M059J (cell line): ENCODE measurements at places on chromosomes 3 and 15. TPM values are rescaled to one million over a fixed set of nuclear protein-coding genes. Genes with fewer than 3 reads are reported as not detected.

The CACNA2D3 gene
- total RNA-seq = 0.91 TPM in 2 replicates

- no peak for DNase-seq
These were observed 91.5 kb downstream of the ADAMTS17 start for GRCh38 chr15:100250176-100250800.

- no peak for DNase-seq
These were observed 22.9 kb downstream of the KLF13 start for GRCh38 chr15:31349233-31350141.

DNA sequence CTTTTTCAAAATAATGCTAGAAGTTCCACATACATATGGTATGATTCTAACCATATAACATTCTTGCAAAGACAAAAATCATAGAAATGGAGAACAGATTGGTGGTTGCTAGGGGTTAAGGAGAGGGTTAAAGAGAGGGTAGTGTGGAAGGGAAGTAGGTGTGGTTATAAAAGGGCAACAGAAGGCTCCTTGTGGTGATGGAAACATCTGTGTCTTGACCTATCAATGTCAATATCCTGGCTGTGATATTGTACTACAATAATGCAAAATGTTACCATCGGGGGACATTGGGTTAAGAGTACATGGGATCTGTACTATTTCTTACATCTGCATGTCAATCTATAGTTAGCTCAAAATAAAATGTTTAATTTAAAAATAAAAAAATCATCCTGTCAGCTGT, 67.8 kb upstream of the FSIP1 start:
- DNase-seq = no peak

GRCh38 chr3:173770796-173771573, 373.4 kb downstream of the NLGN1 start:
- no peak for DNase-seq

- DNase-seq = peak; percentile 52
These were observed 1124.2 kb downstream of the NAALADL2 start for GRCh38 chr3:175983379-175983778.

DNA sequence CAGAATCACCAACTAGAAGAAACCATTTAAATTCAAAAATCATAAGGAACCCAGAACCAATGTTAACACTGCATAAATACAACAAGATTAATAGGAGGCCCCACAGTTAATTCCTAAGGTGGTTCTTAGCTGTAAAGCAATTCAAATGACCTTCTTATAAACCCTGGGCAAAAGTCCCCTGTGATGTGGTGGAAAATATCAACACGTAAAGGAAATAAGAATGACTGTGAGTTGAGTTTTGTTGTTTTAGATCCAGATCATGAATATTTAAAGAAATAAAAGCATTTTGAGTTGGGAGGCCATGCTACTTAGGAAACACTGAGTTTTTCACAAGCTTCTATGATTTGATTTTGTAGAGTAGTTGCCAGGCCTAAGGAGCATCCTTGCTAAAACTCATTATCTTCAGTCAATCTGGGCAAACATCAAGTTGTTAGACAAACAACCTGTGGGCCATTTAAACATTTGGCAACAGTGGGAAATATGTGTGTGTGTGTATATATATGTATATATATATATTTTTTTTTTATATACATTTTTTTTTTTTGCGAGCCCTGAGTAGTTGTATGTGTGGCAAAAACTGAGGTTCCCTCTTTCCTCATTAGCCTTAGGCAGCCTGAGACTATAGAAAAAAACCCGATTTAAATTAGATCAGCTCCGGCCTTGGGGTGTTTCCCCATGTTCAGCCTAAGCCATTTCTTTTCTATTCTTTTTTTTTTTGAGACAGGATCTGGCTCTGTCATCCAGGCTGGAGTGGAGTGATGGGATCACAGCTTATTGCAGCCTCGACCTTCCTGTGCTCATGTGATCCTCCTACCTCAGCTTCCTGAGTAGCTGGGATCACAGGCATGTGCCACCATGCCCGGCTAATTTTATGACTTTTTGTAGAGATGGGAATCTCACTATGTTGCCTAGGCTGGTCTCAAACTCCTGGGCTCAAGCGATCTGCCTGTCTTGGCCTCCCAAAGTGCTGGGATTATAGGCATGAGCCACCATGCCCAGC, 8.0 kb upstream of the PXK start:
- no peak for DNase-seq

The ZNF774 gene
- 1.6 and 1.7 TPM in 2 replicates for total RNA-seq

- DNase-seq = peak; percentile 56
These were observed 244.0 kb upstream of the THBS1 start for GRCh38 chr15:39336926-39337325.

The PP2D1 gene
- total RNA-seq = not detected in 2 replicates

DNA sequence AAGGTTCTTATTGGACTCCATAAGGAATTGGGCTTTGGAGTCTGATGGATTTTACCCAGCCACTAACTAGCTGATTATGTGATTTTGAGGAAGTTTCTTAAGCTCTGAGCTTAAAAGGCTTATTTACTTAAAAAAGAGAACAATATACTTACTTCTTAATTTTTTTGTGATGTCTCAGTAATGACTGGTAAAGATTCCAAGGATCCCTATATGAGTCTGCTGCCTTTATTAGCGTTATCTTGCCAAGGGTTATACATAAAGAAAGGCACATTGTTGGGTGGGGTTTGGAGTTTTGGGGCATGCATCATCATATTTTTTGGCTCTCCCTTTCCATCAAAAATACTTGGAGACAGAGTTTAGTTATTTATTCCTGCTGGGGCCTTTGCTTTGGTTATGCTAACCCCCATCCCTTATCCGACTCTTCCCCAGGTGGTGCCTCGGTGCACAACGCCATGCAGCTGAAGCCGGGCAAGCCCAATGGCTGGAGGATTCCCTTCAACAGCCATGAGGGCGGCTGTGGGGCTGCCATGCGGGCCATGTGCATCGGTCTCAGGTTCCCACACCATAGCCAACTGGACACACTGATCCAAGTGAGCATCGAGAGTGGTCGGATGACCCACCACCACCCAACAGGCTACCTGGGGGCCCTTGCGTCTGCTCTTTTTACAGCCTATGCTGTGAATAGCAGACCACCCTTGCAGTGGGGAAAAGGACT, 6.7 kb downstream of the ADPRH start:
- DNase-seq = no peak

DNA sequence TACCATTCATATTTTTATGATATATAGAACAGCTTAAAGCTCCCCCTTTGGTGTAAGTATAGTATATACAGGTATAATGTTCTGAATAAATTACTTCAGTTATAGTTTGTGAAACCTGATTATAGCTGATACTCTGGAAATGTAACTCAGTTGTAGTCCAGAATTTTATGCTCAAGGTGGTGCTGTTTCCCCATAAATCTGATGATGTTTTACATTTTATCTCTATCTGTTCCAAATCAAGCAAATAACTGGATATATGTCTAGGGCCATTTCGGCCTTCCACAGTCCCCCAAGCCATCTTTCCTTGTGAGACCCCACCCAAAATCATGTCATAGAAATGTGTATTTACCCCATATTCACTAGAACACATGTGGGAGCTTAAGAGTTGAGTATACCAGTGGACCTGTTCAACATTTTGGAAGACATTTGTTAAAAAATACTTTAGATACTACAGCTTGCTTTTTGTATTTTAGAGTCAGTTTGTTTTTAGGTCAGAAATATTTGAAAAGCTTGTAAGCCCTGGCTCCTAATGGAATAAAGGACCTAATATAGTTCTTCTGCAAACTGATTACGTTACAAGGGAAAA, 107.1 kb downstream of the ATG7 start:
- DNase-seq = peak; percentile 26

DNA sequence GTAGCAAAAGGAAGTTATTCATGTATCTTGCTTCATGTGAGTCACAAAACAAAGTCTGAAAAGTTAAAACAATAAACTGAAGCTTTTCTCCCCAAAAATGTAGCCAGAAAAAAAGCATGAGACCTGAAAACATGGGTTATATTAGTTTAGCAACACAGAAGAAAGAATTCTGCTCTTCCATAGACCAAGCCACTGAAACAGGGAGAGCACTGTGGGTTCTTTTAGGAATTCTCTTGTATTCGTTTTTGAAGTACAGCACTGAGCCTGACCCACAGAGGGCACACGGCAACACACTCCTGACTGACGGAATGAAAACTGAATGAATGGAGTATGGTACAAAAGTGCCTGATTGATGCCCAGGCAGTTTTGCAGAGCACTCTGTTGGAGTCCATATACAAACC, 66.6 kb downstream of the TM4SF4 start:
- peak; percentile 53 for DNase-seq
